Ascending aorta (tissue), 2 donors: ENCODE measurements at places on chromosomes 4 and X.
A peak's percentile ranks its signal among the peaks of the same experiment; 100 is the strongest.

GRCh38 chr4:1375051-1375721 lies 28.2 kb downstream of the UVSSA start:
- no peak for DNase-seq

- no peak for DNase-seq
Observed at GRCh38 chr4:94544811-94545210, 93.1 kb downstream of the PDLIM5 start.

GRCh38 chr4:73170518-73171198 lies 87.9 kb downstream of the ANKRD17 start:
- no peak for DNase-seq

DNA sequence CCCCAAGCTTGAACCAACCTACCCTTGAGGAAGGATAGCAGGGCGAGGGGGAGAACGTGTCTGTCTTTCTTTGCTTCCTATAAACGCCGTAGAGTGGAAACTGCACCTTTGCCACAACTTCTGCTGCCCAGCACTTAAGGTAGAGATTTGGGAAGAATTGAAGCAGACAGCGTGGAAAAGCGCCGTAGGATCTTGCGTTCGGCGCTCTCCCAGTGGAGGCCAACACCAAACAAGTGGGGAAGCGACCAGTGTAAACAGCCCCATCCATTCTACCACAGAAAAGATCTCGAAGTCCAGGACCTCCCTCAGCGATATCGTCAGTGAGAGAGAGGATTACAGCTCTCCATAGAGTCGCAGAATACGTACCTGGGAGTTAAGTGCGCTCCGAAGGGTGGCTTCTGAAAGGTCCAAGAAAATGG lies 3.9 kb upstream of the NKX6-1 start:
- no peak for DNase-seq

- no peak for DNase-seq
Observed at GRCh38 chrX:19793471-19793870, 93.9 kb downstream of the SH3KBP1 start.

GRCh38 chr4:101184668-101185067 lies 162.7 kb downstream of the PPP3CA start:
- no peak for DNase-seq

- DNase-seq: no peak
Observed at GRCh38 chrX:80022363-80023031, 7.9 kb downstream of the TBX22 start.

DNA sequence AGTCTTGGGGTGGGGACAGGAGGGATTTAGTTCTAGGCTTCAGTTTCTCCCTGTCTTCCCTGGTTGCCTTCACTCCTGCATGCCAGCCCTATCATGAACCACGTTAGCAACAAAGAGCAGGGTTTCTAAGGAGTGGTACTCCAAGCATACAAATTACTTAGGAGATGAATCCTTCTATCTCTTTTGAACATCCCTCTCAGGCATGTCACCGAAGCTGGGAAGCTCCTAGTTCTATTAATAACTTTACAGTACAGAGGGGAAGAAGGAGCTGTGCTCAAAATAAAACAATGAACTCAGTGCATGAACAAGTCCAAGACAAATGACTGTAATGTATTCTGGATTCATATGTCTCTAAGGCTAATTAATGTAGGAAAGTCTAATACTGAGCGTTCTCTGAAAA lies 450.6 kb upstream of the RASGEF1B start:
- no peak for DNase-seq

GRCh38 chr4:148776941-148777340 lies 334.7 kb upstream of the NR3C2 start:
- DNase-seq: no peak

GRCh38 chr4:144564358-144564757 lies 81.6 kb upstream of the HHIP start:
- no peak for DNase-seq

DNA sequence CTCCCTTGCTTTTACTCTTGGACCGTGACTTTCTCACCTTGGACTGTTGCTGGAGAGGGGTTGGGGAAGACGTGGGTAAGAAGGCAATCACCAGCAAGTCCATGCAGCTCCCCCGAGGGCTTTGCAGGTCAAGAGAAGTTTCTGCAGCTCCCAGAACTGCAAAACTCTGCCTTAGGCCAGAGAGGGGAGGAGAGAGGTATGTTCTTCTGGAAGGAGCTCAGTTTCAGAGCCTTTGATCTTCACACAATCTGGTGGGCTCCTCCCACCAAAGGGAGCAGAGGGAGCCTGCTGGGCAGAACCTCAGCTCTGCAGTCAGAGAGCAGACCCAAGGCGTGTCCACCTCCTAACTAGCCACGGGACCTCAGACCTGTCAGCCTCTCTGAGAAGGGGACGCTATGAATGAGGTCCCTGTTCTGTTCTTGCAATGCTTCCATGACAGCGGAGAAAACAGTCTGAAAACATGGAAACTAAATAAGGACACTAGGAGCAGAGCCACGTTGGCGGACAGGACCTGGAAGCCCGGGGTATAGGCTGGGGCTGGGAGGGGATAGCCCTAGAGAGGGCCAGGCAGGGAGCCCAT lies 92.8 kb downstream of the EVC2 start:
- no peak for DNase-seq

GRCh38 chr4:48333587-48333986 lies 7.7 kb upstream of the SLAIN2 start:
- DNase-seq: no peak

DNA sequence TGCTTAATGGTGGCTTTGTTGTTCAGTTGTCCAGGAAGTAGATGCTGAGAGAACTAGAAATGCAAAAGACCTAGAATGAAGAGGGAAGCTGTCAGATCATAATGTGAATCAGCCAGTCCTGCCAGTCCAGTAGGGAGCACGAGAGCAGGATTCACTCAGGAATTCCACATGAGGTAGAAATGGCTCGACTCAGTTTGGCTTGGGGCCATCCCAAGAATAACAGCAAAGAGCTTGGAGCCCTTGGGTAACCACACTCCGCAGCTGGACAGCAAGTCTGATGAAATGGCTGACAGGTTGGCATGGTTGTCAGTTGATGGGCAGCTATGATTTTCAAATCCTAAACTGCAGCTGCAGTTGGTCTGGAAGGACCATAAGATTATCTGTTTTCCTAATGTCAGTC lies 44.5 kb upstream of the WDR1 start:
- DNase-seq: no peak

GRCh38 chr4:185730387-185730786 lies 81.6 kb downstream of the SORBS2 start:
- no peak for DNase-seq

DNA sequence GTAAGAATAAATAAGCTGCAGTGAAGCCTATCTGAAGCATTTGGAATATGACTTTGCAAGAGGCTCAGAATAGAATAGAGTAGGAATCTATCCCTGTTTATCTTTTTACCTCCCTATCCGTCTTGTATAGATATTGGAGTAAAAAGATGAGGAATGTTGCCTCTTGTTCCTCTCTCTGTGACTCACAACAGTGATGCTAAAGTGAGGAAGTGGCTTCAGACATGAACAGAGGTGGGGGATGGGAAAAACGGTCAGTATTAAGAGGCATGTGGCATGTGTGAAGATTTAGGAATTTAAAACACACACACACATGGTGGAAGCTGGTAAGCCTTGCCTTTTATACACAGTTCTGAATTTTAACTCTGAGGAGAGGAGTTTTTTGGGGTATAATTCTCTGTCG lies 3.8 kb upstream of the DCAF4L1 start:
- DNase-seq: no peak

- no peak for DNase-seq
Observed at GRCh38 chr4:120692964-120693363, 229.6 kb downstream of the PRDM5 start.

DNA sequence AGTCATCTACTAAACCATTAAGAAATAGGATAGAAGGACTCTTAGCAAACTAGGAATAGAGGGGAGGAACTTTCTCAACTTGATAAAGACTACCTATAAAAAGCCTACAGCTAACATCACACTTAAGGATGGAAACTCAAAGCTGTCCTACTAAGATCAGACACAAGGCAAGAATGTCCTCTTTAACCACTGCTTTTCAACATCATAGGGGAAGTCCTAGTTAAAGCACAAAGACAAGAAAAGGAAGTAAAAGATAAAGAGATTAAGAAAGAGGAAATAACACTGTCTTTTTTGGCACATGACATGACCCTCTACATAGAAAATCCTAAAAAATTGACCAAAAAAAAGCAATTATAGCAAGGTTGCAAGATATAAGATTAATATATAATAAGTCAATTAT lies 136.6 kb downstream of the FBXW7 start:
- DNase-seq: no peak

DNA sequence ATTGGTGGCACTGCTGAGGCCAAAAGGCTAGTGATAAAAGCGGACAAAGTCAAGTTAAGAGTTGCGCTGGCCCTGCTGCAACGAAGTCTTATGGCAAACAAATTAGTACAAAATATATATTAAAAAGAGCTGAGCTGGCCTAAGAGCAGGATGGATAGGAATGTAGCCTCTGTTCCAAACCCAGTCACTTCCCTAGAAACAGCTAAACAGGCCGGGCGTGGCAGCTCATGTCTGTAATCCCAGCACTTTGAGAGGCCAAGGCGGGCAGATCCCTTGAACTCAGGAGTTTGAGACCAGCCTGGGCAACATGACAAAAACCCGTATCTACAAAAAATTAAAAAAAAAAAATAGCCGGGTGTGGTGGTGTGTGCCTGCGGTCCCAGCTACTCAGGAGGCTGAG lies 32.4 kb upstream of the UGDH start:
- no peak for DNase-seq

GRCh38 chr4:81447566-81448229 lies 24.0 kb downstream of the RASGEF1B start:
- no peak for DNase-seq

- DNase-seq: no peak
Observed at GRCh38 chr4:156685308-156685707, 286.3 kb downstream of the PDGFC start.

- DNase-seq: no peak
Observed at GRCh38 chr4:1109333-1109732, 4.0 kb downstream of the RNF212 start.

DNA sequence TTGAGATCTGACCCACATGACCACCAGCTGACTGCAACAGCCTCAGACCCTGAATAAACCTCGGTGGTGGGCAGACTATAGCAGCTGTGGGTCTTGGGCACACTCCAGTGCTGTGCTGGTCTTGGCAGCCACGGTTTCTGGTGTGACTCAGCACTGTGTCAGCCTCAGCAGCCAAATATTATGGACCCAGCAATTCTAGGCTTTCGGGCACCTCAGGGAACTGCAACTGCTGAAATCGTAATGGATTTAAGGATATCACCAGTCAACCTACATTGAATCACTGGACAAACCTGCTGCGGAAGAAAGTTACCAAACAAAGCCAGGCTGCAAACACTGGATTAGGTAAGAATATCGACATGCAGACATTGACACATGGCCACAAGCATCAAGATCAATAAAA lies 10.5 kb upstream of the UBE2NL start:
- DNase-seq: no peak

DNA sequence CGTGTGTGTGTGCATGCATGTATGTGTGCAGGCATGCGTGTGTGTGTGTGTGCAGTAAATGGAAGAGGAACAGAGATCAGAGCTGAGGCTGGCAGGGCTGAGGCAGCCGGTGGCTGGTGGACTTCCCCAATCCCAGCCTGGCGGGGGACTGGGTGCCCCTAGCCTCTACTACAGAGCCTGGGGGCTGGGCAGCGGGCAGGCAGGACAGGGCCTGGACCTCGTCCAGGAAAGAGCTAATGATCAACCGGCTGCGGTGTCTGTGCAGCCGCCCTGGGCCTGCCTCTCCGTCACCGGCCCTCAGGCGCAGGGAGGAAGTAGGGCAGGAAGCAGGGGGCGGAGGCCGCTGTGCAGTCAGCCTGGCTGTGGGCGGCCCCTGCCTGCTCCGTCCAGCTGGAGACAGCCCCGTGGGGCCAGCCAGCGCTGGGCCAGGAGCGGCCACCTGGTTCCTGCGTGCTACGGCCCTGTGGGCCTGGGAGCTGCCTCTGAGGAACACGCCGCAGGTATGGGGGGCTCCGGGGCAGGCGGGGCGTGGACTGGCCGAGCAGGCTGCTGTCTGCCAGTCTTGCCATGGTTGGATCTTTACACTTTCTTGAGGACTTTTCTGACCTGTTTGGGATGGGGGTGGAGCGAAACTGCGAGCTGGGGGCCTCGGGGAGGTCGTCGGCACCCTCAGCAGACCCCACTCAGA lies at the start of gene SH3TC1:
SH3TC1 (plus strand) TSS at position 385 of the 688 bp plus-strand sequence. CDS start 5,905 bp downstream, outside the sequence.
- DNase-seq: peak; percentile 92

DNA sequence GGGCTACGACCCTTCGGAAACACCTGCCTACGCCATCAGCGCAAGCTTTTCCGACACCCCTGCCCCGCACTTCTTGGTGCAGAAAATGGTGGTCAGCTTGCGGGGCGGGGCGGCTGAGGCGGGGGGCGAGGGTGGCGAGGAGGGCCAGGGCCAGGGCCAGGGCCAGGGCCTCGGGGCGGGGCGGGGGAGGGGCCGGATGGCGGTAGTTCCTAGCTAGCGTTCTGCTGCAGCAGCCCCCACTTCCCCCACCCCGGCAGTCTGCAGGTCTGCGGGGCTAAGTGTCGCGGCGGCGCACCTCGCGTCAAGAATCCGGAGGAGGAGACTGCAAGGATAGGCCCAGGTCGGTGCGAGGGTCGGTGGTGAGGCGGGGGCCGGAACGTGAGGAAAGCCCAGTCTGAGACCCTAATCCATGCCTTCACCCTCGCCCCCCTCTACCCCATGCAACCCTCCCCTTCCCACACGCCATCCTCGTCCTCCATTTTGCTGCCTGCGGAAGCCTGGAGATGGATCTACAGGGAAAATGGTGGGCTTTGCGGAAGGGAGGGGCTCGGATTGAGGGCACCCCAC lies 600 bp downstream of the BEX4 start:
- no peak for DNase-seq

- no peak for DNase-seq
Observed at GRCh38 chrX:141857479-141857878, 19.4 kb downstream of the MAGEC3 start.

GRCh38 chr4:77336411-77337142 lies 179.6 kb downstream of the CCNG2 start:
- DNase-seq: no peak
